ENCODE measurements at places on chromosomes 6 and 20. TPM values are rescaled to one million over a fixed set of nuclear protein-coding genes. Genes with fewer than 3 reads are reported as not detected.
A peak's percentile ranks its signal among the peaks of the same experiment; 100 is the strongest.

GRCh38 chr20:47561603-47562583 is 60.2 kb downstream of the NCOA3 start:
- DNase-seq: no peak

- DNase-seq: no peak
Measured at GRCh38 chr6:93248631-93249030, 170.7 kb downstream of the EPHA7 start.

DNA sequence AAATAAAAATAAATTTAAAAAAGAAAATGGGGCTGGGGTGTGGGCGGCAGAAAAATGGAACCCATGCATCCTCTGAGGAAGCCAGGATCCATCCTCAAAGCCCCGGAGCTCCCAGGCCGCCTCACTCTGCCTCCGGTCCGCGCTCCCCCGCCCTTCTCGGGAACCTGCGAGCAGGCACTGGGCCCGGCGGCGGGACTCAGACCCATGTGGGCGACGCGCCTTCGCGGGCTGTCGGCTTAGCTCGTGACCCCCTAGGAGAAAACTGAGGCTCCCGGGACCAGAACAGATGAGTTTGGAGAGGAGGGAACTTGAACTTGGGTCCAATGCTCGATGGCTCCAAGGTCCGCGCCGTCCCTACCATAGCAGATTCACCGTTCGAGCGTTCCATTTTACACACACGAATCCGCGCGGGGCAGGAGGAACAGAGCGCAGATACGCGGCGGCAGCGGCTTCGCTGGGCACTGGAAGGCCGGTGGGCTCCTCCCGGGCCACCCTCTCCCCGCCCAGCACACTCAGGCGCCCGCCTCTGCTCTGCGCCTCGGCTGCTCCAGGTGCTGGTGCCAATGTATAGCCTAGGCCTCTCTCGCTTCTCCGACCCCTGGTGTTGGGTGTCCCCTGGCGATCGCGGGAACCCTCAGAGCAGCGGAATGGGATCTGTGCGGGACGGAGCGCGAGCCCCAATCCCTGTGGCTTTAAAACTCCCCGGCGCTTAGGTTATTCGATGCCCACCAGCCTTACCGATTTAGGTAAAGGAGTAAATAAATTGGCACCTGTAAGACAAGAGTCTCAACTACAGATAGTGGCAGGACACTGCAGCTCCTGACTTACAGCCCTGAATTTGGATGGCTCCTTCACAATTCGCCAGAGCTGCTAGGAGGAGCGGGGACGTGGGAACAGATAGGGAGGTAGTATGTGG is 39.2 kb downstream of the DPPA5 start:
- no peak for DNase-seq

DNA sequence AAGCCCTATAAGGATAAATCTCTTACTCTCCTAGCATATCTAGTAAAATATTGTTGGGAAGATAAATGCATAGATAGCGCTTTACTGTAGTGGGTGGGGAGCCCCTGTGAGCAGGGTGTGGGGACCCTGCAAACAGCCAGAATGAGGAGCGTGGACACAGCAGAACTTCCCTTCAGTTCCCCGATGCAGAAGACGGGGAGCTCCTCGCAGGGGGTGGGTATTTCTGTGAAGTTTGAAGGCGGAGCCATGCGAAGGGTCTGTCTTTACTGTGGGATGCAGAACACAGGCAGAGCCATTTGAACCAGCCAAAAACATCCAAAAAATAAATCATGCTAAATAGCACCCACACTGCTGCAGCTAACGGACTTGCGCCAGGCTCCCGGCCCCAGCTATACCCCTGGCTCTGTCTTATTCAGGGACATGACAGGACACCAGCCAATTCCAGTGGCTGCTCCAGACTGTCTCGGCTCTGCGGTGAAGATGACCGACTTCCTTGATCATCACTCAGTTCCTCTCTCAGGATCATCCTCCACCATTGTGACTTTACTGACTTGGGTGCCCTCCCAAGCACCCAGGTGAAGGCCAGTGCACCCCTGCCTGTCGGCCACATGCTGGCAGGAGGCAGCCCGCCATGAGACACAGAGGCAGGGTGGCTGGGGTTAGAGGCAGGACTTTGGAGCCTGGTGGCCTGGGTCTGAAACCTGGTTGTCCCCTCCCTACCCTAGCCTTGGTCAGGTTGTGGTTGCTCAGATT is 134.5 kb downstream of the SMOC2 start:
- DNase-seq: no peak

DNA sequence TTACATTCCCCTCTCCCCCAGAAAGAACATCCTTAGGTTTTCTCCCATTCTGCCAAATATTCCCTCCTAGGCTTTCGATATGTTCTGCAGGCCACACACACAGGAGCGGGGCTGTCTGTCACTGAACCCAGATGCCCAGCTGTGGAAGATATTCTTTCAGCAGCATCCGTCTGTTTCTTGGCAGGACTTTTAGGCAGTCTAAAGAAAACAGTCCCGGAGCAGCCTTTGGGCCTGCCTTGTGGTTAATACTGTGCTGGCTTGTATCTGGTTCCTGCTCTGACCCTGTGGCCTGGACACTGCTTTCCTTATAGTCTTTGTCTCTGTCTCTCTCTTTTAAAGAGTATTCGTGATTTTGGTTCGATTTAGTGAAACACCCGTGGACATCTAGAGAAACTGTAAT is 94.6 kb upstream of the SUPT3H start:
- no peak for DNase-seq

DNA sequence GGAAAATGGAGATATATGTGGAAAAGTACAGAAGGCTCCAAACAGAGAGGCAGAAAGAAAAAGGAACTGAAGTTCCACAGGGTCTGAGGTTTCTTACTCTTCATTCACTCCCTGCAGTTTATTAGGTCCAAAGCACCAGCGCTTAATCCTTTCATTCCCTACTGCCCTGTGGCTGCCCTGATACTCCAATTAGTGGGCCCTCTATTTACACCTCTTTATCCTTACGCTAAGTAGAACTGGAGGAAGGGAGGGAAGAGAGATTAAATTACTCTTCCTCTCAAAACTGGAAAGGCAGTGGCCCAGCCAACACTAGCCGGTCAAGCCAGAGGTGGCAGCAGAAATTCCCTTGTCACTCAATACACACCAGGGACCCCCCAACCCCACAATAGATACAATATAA is 20.4 kb downstream of the TRERF1 start:
- DNase-seq: peak; percentile 79

DNA sequence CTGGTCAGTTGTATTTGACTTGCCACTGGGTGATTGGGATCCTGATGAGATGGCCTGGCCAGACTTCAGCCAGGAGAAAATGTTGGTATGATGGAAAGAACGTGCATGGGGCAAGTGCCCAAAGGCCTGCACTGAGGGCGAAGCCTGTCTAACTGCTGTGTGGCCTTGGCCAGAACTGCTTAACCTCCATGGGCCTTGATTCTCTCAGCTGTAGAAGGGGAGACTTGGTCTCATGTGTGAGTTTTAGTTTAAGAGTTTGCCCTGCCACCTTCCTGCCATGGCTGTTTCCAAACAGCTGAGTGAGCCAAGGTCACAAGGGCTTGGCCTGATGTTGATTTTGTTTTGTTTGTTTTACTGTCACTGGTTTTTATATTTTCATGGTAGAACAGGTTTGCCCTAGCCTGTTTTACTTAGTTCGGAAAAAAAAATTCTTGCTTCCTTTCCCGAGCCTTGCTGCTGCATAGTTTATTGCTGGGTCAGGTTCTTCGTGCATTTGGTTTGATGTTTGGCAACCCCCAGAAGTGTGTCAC is 35.3 kb downstream of the DSTN start:
- no peak for DNase-seq

GRCh38 chr20:10696650-10697049 is 22.9 kb upstream of the JAG1 start:
- DNase-seq: peak; percentile 14

GRCh38 chr20:11714886-11715285 is 202.8 kb upstream of the BTBD3 start:
- no peak for DNase-seq

DNA sequence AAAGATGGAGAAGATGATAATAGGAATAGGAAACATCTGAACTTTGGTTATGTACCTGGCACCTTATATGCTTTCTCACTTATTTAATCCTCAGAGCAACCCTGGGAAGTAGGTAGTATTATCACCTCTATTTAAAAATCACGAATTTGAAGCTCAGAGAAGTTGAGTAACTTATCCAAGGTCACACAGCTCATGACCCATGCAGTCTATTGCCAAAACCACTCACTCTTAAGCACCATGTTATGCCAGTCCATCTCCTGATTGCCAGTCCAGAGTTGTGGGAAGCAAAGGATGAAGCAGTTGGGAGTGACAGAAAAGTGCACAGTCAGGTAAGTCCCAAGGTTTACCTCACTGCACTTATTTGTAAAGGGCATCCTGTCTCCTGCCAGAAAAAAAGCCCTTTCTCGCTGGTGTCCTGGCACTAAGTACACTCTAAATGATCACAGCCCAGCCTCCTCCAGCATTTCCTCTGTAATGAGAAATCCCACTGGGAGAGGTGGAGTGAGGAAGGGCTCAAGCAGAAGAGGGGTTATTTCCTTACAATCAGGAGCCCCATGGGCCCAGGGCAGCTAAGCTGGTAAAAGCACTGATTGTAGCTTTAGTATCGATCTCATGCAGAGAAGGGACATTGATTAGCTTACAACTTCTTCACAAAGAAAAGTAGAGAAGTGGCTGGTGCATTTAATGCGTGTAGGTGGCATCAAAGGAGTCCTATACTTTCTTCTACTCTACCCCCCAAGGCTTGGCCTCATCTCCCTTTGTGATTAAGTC is 21.3 kb upstream of the SCGN start:
- DNase-seq: peak; percentile 65

- no peak for DNase-seq
Measured at GRCh38 chr6:100678027-100678426, 203.1 kb downstream of the ASCC3 start.

GRCh38 chr6:45434381-45434700 is 56.6 kb upstream of the SUPT3H start:
- DNase-seq: no peak

DNA sequence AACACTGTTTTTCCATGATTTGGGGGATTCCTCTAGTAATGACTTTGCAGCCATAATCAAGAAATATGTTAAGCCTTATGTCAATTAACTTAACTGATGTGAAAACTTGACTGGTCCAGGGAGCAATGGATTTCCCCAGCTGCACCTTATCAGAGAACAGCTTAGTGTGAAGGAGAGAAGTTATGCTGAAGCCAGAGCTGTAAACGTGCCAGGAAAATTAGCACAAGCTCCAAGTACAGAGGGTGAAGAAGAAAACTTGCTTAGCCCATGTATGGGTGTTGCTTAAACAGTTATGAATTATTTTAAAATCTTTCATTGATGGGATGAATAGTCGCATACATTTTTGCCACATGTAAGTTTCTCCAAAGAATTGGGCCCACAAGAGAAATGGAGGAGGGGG is 214.9 kb upstream of the RNF217 start:
- DNase-seq: no peak

DNA sequence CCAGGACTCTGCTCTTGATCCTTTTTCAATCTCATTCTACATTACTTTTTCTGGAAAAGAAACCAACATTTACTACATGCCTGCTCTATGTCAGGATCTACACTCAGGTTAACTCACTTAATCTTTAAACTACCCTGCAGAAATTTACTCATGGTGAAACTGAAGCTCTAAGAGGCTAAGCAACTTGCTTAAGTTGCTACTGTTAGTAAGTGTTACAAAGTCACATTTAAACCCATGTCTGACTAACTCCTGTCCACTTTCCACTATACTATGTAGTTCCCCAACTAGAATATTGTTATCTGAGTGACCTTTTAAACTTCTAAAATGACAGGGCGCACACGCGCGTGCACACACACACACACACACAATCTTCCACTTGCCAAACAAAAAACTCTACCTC is 5.0 kb downstream of the CEP162 start:
- DNase-seq: no peak

- DNase-seq: no peak
Measured at GRCh38 chr20:48012401-48012974, 227.2 kb upstream of the SULF2 start.

- DNase-seq: no peak
Measured at GRCh38 chr20:13581451-13581850, 57.3 kb downstream of the TASP1 start.

Gene ABHD16B
- not detected for total RNA-seq

Gene TCP11
- 0.25 TPM for total RNA-seq

Gene SALL4
- total RNA-seq: 274 TPM

Gene SLC4A11
- 0.95 TPM for total RNA-seq

Gene HAO1
- total RNA-seq: not detected

Measured in neural progenitor cell (in vitro differentiated cells).